ENCODE measurements at places on chromosomes 2 and 18. TPM values are rescaled to one million over a fixed set of nuclear protein-coding genes. Genes with fewer than 3 reads are reported as not detected.

DNA sequence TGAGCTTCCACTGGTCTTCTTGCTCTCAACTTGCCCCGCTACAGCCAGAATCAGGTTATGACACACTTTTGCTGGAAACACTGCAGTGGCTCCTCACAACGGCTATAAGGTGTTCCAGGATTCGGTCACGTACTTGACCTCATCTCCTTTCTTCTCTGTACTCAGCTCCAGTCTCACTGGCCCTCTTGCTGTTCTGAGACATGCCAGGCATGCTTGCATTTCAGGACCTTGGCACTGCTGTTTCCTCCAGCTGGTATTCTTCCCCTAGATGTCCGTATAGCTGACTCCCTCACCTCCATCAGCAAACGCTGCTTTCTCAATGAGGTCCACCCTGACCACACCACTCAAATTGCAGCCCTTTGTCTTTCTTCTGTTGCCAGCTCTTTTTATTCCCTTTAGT, 31.9 kb upstream of the C1GALT1C1L start:
- no peak for DNase-seq

DNA sequence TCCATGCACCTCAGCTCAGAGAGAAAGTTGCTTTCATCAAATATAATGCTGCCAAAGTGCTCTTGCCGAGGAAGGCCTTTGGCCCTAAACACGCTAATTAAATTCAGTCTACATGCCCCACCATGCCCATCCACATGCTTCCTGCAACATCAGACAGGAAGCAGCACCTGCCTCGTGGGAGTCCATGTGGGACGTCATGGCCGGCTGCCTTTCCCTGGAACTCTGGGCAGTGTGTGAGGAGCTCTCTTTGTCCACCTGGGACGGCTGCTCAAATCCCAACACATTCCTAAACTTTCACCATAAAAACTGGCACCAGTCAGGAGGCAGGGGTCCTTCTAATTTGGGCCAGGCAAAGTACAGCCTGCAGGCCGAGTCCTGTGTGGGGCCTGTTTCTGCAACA, 23.1 kb downstream of the FAM178B start:
- DNase-seq = no peak

- DNase-seq = no peak
Observed at GRCh38 chr2:236295481-236295880, 31.3 kb upstream of the ASB18 start.

DNA sequence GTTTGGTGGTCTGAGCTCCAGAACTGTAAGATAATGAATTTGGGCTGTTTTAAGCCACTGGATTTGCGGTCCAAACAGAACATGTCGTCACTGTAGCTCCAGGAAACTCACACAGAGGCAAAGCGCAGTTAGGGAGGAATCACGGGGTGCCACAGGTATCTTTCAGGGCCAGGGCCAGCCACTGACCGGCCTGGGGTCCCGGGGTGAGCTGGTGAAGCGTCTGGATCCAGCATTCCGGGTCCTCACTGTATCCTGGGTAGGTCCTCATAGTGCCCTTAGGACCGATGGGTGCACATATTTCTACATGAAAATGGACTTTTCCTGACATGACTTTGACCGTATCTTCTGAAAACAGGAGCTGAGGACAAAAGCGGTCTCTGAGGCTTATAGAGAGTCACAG, 196.0 kb upstream of the HDAC4 start:
- DNase-seq = no peak

GRCh38 chr18:8411492-8411891, 197.7 kb upstream of the RAB12 start:
- no peak for DNase-seq

- DNase-seq = no peak
Observed at GRCh38 chr2:136137982-136138381, 20.0 kb upstream of the CXCR4 start.

- DNase-seq = peak; percentile 7
Observed at GRCh38 chr2:71748227-71748626, 294.9 kb downstream of the DYSF start.

- no peak for DNase-seq
Observed at GRCh38 chr2:25098670-25099486, 57.0 kb downstream of the EFR3B start.

DNA sequence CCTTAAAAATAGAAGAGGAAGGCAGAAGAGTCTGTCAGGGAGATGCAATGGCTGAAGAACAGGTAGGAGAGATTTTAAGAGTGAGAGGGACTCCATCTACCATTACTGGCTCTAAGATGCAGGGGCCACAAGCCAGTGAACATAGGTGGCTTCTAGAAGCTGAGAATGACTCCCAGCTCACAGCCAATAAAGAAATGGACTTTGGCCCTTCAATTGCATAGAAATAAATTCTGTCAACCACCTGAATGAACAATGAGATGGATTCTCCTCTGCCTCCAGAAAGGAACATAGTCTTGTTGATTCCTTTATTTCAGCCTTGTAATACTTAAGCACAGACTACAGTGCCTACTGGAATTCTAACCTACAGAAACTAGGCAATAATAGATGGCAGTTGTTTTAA, 603.3 kb upstream of the NXPH2 start:
- DNase-seq = no peak

GRCh38 chr2:97724946-97725688, 11.7 kb downstream of the ZAP70 start:
- DNase-seq = no peak

GRCh38 chr2:237857791-237858190, 1.6 kb upstream of the RAMP1 start:
- no peak for DNase-seq

DNA sequence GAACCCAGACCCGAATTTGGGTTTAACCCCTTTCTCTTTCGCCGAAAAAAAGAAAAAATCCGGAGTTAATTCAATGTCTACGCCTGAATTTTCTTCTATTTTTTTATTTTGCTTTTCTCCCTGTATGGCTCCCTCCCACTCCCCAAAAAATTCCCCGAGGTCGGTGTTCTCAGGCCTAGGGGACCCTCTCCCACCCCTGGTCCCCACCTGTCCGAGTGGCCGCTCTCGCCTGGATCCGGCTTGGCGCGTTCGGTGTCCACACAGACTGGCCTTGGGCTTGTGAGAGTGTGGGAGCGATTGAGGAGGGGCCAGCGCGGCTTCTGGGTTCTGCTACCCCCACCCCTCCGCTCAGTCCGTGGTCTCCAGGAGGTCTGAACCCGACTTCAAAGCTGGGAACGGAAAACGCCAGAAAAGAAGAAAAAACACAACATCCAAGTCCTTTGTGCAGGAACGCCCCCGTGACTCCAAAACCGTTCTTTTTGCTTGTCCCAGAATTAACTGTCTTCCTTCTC, 5.7 kb upstream of the EN1 start:
- no peak for DNase-seq

GRCh38 chr2:171226461-171226860, 65.8 kb upstream of the TLK1 start:
- no peak for DNase-seq

- DNase-seq = no peak
Observed at GRCh38 chr18:47557160-47557559, 305.7 kb upstream of the SKOR2 start.

DNA sequence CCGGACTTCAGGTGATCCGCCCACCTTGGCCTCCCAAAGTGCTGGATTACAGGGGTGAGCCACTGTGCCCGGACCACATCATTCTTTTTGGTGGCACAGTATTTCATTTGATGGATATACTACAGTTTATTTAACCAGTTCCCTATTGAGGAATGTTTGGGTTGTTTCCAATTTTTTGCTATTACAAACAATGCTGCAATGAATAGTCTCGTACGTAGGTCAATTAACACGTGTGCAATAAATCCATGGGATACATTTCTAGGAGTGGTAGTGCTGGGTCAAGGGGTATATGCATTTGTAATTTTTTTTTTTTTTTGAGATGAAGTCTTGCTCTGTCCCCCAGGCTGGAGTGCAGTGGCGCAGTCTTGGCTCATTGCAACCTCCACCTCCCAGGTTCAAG, 28.4 kb upstream of the XPO1 start:
- DNase-seq = no peak

DNA sequence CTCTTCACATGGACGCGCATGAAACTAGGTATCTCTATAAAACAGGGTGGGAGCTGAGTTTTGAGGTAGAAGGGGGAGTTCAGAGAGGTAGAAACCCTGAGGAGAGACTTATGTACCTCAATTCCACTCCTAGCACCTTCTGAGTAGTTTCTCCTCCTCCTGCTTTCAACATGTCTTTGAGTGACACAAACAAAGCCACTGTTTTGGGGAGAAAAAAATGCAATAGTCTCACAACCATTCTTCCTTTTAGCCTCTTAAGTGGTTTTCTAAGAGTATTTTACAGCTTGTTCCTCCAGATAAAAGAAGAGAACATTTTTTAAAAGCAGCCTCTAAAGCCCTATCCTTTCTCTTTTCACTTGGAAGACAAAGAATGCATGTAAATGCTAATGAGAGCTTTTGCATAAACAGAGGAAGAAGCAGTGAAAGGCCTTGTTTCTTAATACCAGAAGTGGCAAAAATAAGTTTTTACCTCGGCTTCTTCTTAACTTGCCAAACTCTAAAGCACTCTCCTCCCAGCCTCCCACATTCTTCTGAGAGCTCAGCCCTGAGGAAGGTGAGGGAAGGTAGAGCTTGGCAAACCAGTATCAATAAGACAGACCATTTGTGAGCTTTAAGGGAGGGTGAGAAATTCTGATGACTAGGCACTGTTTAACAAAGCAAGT, 1304.4 kb upstream of the ACVR2A start:
- DNase-seq = no peak

DNA sequence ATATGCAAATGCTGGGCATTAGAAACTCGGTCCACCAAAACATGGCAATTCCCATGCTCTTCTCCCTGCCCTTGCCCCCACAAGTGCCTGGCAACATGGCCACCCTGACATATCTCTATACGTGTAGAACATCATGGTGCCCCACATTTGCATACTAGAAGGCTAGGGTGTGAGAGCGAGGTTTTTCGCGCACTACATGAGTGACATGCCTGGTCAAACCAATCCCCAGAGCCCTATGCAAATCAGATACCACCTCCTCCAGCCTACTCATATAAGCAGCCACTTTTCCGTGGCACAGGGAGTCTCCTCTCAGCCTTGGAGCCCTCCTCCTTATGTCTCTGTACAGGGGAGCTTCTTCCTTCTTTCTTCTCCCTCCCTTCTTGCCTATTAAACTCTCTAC, 296.1 kb upstream of the GULP1 start:
- DNase-seq = no peak

DNA sequence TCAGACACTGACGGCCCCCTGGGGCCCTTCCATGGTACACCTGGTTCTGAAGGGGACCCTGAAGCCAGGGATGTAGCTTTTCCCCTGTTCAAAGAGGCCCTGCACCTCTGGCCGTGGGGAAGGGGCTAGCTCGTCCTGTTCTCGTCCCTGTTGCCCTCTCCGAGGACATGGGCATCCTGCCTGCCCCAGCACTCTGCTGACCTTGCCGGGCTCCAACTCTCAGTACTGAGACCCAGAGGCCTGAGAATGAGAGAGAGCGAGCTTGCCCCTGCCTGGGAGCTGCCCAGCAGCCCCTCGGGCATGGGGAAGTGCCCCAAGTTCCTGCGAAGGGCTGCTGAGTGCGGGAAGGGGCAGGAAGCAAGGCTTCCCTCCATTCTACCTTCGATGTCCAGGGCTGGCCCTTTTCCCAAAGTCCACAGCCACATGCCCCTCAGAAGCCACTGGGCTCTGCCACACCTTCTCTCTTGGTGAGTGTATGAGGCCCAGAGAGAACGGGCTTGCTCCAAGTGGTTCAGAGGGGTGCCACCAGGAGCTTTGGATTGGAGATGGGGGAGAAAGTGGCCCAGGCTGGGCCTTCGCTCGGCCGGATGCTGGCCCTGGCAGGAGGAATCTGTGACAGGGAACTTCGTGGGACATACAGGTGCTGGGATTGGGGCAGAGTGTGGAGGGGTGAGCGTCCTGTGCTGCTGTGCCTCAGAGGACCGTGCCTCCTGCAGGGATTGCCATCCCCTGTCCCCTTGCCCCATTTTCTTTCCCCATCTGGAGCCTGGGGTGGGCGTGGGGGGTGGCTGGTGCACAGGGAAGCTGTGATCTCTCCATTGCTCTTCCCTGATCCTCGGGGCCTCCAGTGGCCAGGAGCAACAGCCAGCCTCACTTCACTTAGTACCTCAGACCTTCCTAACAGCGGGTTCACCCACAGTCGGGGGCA, 50.8 kb downstream of the KCNIP3 start:
- DNase-seq = no peak

DNA sequence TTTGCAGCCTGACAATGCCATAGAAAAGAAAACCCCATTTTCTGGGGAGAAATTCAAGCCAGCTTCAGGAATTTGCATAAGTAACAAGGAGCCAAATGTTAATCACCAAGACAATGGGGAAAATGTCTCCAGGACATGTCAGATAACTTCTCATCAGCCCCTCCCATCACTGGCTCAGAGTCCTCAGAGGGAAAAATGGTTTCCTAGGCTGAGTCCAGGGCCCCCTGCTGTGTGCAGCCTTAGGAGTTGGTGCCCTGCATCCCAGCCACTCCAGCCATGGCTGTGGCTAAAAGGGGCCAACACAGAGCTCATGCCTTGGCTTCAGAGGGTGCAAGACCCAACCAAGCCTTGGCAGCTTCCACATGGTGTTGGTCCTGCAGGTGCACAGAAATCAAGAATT, 63.7 kb upstream of the FANCL start:
- no peak for DNase-seq

GRCh38 chr18:70464343-70465114, 175.7 kb downstream of the SOCS6 start:
- peak; percentile 71 for DNase-seq

DNA sequence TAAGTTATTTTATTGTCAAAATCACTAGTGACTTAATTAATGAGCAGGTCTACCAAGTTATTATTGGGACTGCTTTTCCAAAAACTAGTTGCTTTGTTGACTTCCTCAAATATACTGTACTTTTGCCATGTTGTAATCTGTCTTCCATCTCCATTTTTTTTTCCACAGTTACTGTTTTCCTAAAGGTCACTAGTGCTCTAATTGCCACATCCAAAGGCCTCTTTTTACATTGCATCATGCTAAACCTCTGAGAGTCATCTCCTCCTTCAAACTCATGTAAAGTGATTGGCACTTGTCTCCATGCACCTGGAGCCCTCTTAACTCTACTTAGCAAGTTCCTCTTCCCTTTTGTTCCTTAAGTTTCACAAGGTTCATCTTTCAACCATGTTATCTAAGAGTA, 11.8 kb downstream of the PMAIP1 start:
- DNase-seq = no peak

DNA sequence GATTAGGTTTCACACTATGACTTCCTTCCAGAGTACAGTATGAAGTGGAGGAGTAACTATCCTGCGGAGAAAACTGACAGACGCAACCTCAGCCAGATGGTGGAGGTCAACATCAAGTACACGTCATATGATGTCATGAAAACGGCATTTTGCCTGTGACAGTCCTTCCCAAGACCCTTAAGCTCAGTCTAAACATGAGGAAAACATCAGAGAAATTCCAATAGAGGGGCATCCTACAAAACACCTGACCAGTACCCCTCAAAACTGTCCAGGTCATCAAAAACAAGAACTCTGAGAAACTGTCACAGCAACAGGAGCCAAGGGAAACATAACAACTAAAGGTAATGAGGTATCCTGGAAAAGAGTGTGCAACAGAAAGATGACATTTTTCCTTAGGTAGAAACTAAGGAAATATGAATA, 1.7 kb downstream of the RNU4ATAC start:
- DNase-seq = no peak

- DNase-seq = no peak
Observed at GRCh38 chr2:207792244-207792785, 22.6 kb upstream of the FZD5 start.

NCKAP5 gene
- polyA plus RNA-seq = 0.53 TPM

ANKAR gene
- polyA plus RNA-seq = 4.7 TPM

RRM2 gene
- 0.27 TPM for polyA plus RNA-seq

MAP3K19 gene
- not detected for polyA plus RNA-seq

CDH2 gene
- 2.9 TPM for polyA plus RNA-seq

FEV gene
- 3.9 TPM for polyA plus RNA-seq

ZNF804A gene
- not detected for polyA plus RNA-seq

SCG2 gene
- polyA plus RNA-seq = 30.0 TPM

IGFBP2 gene
- polyA plus RNA-seq = 56.5 TPM

OR6B2 gene
- not detected for polyA plus RNA-seq

APOB gene
- polyA plus RNA-seq = 0.09 TPM

MDH1B gene
- polyA plus RNA-seq = 0.95 TPM

All from pancreas (tissue), 10 donors.